Stimulated activated CD4-positive, alpha-beta T cell treated with anti-CD3 and anti-CD28 coated beads, Interleukin-1b, Interleukin-23, amount 100 ng/mL, for 1 hour (primary cell): ENCODE measurements at places on chromosomes 5 and 9.

GRCh38 chr5:97752871-97753270, 569.8 kb upstream of the RIOK2 start:
- DNase-seq = no peak

GRCh38 chr9:7097785-7098752, 340.3 kb downstream of the KDM4C start:
- no peak for DNase-seq

GRCh38 chr9:82367929-82368328, 379.4 kb downstream of the SPATA31D1 start:
- no peak for DNase-seq

DNA sequence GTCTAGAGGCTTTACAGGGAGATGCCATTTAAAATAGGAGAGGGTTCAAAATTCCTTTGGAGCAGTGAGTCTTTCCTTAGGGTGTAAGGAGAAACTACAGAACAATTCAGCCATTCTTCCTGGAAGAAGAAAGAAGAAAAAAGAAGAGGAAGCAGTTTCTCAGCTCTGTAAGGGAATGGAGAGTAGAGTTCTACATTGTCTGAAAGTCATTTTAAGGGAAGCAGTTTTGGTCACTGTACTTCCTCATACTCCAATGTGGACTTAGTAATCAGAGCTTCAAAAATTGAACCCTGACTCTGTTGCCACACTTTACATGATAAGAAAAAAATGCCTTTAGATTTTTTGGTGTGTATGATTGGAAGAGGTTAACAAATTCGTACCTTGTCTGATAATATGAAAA, 122.4 kb downstream of the LRRC70 start:
- no peak for DNase-seq

- no peak for DNase-seq
Observed at GRCh38 chr5:98794001-98794400, 20.5 kb downstream of the RGMB start.

GRCh38 chr9:136327304-136327974, at the start of gene GPSM1:
Gene GPSM1, plus strand, starts transcription at chr9:136327539. Its CDS starts 157 bp downstream, at chr9:136327696.
- DNase-seq = no peak

DNA sequence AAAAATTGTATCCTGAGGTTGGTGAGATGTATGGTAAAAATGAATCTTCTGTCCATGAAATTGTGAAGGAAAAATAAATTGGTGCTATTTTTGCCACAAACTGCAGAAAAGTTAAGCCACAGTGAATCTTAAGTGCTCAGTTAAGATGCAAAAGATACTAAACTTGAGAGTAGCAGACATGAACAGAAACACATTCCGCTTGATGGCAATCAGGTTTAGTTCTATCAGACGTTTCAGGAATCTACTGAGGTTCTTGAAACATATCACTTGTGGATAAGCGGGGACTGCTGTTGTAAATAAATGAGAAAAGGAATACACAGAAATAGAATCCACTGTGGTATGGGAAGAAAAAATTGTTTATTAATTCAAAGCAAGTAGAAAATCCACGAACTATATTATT, 311.2 kb upstream of the PRR16 start:
- DNase-seq = no peak

- DNase-seq = no peak
Observed at GRCh38 chr9:113219969-113220368, 1.1 kb downstream of the FKBP15 start.

DNA sequence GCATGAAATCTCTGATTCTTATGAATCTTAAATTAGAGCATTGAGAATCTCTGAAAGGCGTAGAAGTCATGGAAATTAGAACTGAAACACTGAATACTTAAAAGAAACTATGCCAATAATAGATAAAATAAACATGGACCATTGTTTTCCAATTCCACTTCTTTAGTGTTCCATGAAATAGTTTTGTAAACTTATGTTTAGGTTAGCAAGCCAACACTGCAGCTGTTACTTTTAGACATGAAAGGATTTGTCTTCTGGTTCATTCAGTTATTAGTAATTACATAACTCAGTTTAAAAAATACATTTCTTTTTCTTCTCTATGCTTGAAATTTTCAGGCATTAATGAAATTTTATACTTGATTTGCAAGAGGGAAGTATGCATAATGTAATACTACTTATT, 733.4 kb upstream of the NUDT12 start:
- no peak for DNase-seq

GRCh38 chr9:11973011-11973410, 720.2 kb upstream of the TYRP1 start:
- no peak for DNase-seq

GRCh38 chr5:80190960-80191359, 64.9 kb downstream of the SERINC5 start:
- no peak for DNase-seq

- no peak for DNase-seq
Observed at GRCh38 chr5:73820326-73820725, 194.3 kb downstream of the ARHGEF28 start.

DNA sequence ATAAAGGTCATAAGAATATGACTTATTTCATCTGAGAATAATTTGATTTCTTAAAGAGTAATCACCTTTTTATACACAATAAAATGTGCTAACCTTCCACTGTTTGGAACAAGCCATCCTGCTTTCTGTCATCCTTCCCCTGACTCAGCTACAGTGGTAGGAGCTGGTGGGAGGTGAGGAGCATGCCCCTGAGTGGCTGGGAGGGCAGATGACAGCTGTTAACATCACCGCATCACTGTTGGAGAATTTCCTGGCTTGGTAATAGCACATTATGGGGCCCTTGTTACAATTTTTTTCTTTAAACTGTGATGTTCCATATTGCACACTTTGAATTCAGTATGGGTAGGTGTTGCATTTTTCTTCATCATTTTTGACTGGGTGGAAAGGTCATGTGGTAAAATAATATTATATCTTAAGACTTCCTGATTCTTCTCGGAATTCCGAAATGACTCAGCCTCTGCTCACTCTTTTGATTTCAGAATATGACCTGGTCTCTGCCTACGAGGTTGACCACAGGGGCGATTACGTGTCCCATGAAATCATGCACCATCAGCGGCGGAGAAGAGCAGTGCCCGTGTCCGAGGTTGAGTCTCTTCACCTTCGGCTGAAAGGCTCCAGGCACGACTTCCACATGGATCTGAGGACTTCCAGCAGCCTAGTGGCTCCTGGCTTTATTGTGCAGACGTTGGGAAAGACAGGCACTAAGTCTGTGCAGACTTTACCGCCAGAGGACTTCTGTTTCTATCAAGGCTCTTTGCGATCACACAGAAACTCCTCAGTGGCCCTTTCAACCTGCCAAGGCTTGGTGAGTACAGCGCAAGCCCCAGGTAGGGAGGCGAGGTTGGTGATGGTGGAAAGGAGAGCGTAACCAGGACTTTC, 5.8 kb downstream of the ADAMTS16 start:
- DNase-seq = no peak

DNA sequence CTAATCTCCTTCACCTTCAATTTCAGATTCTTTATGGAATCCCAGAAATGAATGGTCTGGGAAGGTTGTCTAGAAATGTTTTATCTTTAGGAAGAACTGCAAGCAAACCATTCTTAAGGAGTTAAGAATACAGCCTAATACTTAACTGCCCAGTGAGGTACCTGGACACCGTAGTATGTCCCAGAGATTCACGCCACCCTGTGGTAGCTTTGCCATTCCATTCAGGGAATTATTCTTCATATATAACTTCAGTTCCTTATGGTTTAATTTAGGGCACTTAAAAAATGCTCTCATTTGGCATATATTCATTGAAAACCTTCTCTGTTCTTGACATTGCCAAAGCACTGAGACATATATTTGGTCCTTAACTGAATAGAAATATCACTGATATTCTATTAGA, 49.7 kb downstream of the ACTBL2 start:
- DNase-seq = no peak

DNA sequence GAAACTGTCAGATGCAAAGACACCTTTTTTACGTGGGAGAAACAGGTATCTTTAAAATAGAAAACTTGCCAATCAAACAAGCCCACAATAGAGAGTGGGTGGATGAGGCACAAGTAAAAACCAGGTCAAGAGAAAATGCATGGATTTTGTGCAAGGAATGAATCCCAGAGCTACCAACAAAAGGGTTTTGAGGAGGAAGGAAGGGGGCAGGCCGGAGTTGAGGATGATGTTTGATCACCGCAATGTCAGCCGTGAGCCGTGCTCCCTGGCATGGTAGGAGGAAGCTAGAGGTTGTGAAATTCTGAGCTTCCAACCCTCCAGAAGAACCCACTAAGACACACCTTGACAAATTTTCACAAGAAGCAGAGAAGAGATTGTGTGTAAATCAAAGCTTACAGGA, 53.2 kb downstream of the HRH2 start:
- no peak for DNase-seq

DNA sequence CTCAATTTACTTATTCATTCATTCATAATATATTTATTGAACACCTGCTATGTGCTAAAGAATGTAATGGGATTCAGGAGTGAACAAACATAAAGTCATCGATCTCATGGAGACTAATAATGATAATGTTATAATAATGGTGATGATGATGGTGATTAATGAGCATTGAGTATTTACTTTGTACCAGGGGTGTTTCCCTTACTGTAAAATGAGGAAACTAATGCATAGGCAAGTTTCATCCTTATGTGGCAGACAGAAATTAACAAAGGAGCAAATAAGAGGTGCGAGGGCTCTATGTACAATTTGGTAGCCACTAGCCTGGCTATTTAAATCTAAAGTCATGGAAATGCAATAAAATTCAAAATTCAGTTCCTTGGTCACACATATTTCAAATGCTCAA, 11.1 kb upstream of the LCP2 start:
- no peak for DNase-seq

DNA sequence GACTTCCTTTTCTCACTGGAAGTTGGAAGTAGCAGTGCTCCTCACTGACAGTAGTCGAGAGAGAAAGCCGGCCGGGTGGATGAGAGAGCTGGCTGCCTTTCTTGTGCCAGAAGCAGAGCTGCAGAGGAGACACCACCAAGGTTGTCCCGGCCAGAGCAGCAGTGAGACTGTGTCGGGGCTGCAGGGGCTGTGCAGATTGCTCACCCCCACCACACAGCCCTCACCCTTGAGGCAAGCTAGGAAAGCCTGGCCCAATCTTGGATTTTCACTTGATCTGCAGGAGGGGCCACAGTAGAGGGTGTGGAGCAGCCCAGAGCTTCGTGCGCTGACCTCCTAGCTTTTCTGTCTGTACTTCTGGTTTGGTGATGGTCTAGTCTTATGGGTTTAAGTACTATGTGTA, 9.1 kb downstream of the OSMR start:
- DNase-seq = no peak

GRCh38 chr5:56440871-56441740, 208.0 kb upstream of the ANKRD55 start:
- no peak for DNase-seq

DNA sequence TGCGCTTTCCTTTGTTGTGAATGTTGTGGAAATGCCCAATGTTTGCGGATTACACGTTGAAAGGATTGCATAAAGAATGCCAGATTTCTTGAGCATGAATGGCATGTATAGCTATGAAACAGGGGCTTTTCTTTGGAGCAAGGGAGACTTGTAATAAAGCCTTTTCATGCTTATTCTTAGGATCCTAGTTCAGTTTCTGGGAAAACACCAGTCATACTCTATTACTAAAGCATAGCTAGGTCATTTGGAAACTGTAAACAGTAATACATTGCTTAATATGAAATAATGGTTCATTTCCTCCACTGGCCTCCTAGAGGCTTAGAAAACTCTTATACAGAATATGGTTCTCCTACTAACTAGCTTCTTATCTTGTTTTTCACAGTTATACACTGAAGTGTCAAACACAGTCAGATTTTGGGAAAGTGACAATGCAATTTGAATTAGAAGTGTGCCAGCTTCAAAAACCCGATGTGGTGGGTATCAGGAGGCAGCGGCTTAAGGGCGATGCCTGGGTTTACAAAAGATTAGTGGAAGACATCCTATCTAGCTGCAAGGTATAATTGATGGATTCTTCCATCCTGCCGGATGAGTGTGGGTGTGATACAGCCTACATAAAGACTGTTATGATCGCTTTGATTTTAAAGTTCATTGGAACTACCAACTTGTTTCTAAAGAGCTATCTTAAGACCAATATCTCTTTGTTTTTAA, 104.2 kb downstream of the MELK start:
- no peak for DNase-seq

GRCh38 chr9:96149533-96150280, 152.3 kb downstream of the HSD17B3 start:
- no peak for DNase-seq

- DNase-seq = no peak
Observed at GRCh38 chr9:33942471-33943083, 106.1 kb downstream of the UBAP2 start.

GRCh38 chr9:121842612-121842978, 191.2 kb downstream of the DAB2IP start:
- DNase-seq = no peak

DNA sequence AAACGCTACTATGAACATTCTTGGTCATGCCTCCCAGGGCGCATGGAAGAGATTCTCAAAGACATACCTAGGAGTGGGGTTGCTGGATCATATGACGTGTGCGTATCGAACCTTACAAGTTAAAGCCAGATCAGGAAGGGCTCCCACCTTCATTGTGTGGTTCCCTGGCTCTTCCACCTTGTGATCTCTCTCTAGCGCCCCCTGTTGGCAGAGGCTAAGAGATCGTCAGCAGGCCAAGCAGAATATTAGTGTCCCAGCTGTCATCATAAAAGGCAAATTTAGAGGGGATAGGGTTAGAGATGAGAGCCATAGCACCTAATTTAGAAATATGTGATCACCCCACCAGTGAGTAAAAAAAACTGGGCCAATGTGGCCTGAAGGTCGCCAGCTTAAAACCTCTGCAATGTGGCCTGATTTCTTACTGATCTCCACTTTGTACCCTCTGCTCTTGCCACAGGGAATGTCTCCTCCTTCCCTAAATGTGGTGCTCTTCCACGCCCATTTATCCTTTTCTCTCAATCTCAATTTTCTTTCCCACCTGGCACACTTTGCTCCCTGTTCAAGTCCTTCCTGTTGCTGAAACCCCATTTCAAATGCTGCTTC, 91.7 kb upstream of the SHB start:
- peak; percentile 40 for DNase-seq

GRCh38 chr9:100038472-100038871, 60.3 kb downstream of the ERP44 start:
- DNase-seq = no peak

DNA sequence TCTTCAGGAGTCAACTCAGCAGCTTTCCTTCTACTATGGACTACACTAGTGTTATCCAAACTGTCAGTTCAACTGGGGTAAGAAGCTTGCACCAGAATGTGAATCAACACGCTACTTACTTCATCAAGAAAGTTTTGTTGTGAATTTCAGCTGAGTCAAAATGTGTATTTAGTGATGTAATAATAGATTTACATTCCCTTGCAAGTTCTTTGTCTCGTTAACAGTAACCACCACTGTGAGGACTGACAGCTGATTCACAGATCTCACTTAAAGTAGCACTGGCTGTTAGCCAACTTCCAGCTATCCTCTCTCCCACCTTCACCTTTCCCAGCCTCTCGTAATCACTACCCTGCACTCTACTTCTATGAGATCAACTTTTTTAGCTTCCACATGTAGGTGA, 445.3 kb downstream of the NTRK2 start:
- no peak for DNase-seq

- no peak for DNase-seq
Observed at GRCh38 chr9:129471201-129472019, 149.5 kb downstream of the C9orf50 start.

GRCh38 chr5:122035913-122036312, 42.1 kb downstream of the LOX start:
- no peak for DNase-seq
